ENCODE measurements at places on chromosomes 5 and 9.

- DNase-seq: no peak
Observed at GRCh38 chr5:119366540-119366881, 10.7 kb downstream of the TNFAIP8 start.

GRCh38 chr5:159887050-159887449 lies 29.2 kb upstream of the ADRA1B start:
- DNase-seq: no peak

DNA sequence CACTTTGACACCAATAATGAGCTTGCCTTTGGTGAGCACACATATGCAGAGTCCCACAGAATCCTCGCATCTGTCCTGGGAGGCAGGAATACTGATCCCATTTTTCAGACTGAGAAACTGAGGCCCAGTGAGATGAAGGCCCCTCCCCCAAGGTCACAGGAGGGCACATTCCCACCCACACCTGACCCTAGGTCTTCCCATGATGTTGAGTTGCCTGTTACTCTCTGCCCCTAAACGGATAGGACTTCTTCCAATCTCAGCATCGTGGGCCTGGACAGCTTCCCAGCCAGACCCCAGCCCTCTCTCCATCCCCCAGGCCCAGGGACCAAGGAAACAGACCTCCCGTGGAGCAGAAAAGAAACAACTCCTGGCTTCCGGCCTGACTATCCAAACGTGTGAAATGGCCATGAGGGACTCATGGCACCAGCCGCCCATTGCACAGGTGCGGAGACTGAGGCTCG lies 877 bp downstream of the SH3GLB2 start:
- DNase-seq: no peak

DNA sequence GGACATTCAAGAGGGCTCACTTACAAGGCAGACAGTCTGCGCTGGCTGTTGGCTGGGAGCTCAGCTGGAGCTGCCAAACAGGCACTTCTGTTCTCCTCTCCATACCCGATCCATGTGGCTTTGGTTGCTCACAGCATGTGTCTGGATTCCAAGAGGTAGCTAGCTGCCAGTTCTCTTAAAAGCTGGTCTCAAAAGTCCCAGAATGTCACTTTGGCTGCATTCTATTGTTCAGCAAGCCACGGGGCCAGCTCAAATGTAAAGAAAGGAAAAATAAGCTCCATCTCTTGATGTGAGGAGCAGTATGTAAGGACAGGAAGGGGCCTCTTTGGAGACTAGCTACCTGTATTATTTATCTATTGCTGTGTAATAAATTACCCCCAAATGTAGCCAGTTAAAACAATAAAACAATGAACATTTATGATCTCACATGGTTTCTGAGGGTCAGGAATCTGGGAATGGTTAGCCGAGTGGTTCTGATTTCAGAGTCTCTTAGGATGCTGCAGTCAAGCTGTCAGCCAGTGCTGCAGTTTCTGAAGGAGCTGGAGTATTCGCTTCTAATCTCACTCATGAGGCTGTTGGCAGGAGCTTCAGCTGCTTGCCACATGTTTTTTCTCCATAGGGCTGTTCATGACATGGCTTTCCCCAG lies 112.7 kb upstream of the CLINT1 start:
- no peak for DNase-seq

GRCh38 chr5:136113606-136114005 lies 19.0 kb upstream of the SMAD5 start:
- no peak for DNase-seq

Measured in iris pigment epithelial cell (primary cell).